Uterus (tissue), 4 donors: ENCODE measurements at places on chromosomes 5 and 9. TPM values are rescaled to one million over a fixed set of nuclear protein-coding genes. Genes with fewer than 3 reads are reported as not detected.

DNA sequence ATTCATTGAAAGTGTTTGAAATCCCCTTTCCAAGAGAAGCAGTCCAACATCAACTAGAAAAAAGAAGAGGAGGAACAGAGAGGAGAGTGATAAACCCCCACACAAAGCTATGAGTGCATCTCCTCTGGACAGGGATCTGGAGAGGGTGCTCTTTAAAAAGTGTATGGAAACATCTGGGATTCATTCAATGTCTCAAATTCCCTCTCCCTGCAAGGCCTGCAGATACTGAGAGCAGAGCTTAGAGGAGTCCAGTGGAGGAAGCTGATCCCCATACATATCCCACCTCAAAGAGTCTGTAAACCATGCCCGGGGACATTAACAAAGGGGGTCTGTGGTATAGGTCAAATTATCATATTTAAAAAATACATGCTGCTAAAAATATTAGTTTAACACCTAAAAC is 2.2 kb downstream of the SPOCK1 start:
- no peaks in the 10 kb centered on the region for H3K4me1 ChIP-seq
- H3K4me3 ChIP-seq, result no peak overlapping the region
- no peak for DNase-seq
- H3K27me3 ChIP-seq, result no peaks in the 10 kb centered on the region
- no peak overlapping the region for H3K27ac ChIP-seq

DNA sequence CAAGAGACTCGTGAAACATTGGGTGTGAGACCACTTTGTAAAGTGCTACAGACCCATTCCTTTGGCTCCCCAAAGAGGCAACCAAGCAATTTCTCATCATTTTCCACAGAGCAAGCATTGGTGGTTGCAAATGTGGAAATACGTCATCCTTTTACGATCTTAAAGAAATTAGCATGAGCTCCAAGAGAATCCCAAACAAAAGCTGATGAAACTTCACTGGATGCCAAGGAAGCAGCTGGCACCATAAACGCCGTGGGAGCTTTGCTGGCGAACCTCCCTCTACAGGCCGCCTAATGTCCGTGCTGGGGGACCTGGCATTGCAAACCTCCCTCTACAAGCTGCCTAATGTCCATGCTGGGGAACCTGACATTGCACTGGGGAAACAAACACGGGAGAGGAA is 432.4 kb downstream of the ACTL7B start:
- no peak for DNase-seq
- H3K4me1 ChIP-seq, result no peaks in the 10 kb centered on the region
- no peaks in the 10 kb centered on the region for H3K36me3 ChIP-seq
- no peak overlapping the region for H3K27ac ChIP-seq

- H3K27me3 ChIP-seq, result no peaks in the 10 kb centered on the region
- H3K4me1 ChIP-seq, result no peaks in the 10 kb centered on the region
- no peak for DNase-seq
- no peak overlapping the region for H3K4me3 ChIP-seq
- no peak overlapping the region for H3K27ac ChIP-seq
These were observed 77.5 kb upstream of the GNAQ start for GRCh38 chr9:78109075-78109474.

- no peak overlapping the region for H3K4me3 ChIP-seq
- no peak overlapping the region for H3K27ac ChIP-seq
- DNase-seq, result no peak
These were observed 78.1 kb downstream of the RAPGEF1 start for GRCh38 chr9:131661568-131662288.

GRCh38 chr5:125607018-125607417 is 816.2 kb upstream of the GRAMD2B start:
- no peaks in the 10 kb centered on the region for H3K4me1 ChIP-seq
- H3K4me3 ChIP-seq, result no peak overlapping the region
- no peaks in the 10 kb centered on the region for H3K27me3 ChIP-seq
- no peak overlapping the region for H3K27ac ChIP-seq

DNA sequence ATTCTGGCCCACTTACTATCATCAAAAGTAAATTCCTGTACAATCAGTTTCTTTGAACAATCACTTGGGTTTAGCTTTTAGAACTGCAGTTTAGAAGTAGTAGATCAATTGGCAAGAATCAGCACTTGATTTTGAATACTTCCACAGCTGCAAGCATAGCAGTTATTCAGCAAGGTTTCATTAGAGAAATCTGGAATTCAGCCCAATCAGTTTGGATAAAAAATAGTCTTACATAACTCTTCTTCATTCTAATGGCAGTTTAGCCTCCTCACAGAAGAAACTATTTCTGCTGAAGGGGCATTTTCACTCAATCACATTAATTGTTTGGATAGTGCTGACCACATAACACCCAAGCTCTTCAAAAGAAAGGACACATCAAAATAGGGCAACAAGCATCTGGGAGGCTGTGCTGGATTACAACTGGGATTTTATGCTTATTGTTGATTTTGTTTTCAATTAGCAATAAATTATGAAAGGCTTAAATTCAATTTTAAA is 336.2 kb upstream of the PDE4D start:
- no peaks in the 10 kb centered on the region for H3K27me3 ChIP-seq
- DNase-seq, result no peak
- H3K4me1 ChIP-seq, result no peaks in the 10 kb centered on the region
- H3K36me3 ChIP-seq, result no peaks in the 10 kb centered on the region

Gene TXNDC8
- not detected for total RNA-seq
